Endothelial cell of umbilical vein (primary cell): ENCODE measurements at places on chromosomes 3 and 15. TPM values are rescaled to one million over a fixed set of nuclear protein-coding genes. Genes with fewer than 3 reads are reported as not detected.

CPNE9 gene
- not detected in 2 replicates for total RNA-seq

KLF15 gene
- 1.4 and 3.0 TPM in 2 replicates for total RNA-seq

CCDC39 gene
- total RNA-seq: not detected in 2 replicates

LOXL1 gene
- 5.2 and 9.2 TPM in 2 replicates for total RNA-seq

TBC1D23 gene
- total RNA-seq: 30.0 and 34.8 TPM in 2 replicates

NSUN3 gene
- 10.7 and 11.6 TPM in 2 replicates for total RNA-seq

CCR3 gene
- total RNA-seq: not detected in 2 replicates

FOXL2NB gene
- total RNA-seq: not detected in 2 replicates

CTSH gene
- total RNA-seq: 1.8 and 7.0 TPM in 2 replicates

SAXO2 gene
- total RNA-seq: 0.67 and 5.2 TPM in 2 replicates

EXD1 gene
- not detected in 2 replicates for total RNA-seq

CHRM5 gene
- total RNA-seq: not detected in 2 replicates

FANCD2OS gene
- not detected in 2 replicates for total RNA-seq

TNNC1 gene
- not detected in 2 replicates for total RNA-seq

SOX14 gene
- total RNA-seq: not detected in 2 replicates

RHCG gene
- not detected in 2 replicates for total RNA-seq

PTH1R gene
- total RNA-seq: 0.46 and 0.65 TPM in 2 replicates

SRGAP3 gene
- total RNA-seq: not detected in 2 replicates

NANOGP8 gene
- total RNA-seq: not detected in 2 replicates

ATP8B4 gene
- not detected in 2 replicates for total RNA-seq

FSIP1 gene
- total RNA-seq: 1.1 and 1.2 TPM in 2 replicates

TP63 gene
- total RNA-seq: not detected in 2 replicates

CCDC54 gene
- not detected in 2 replicates for total RNA-seq

MESP2 gene
- 0.42 TPM in 1 of 2 replicates, not detected in the other for total RNA-seq

ZNF80 gene
- not detected in 2 replicates for total RNA-seq

ADAMTS7 gene
- total RNA-seq: 56.4 and 64.7 TPM in 2 replicates

PLAAT1 gene
- 0.58 and 0.75 TPM in 2 replicates for total RNA-seq

NPAP1 gene
- total RNA-seq: not detected in 2 replicates

LRRK1 gene
- 18.4 and 22.1 TPM in 2 replicates for total RNA-seq

ARNT2 gene
- total RNA-seq: 0.18 and 0.20 TPM in 2 replicates

SLC7A14 gene
- 0.02 and 0.07 TPM in 2 replicates for total RNA-seq

STRIT1 gene
- not detected in 2 replicates for total RNA-seq

AGBL1 gene
- not detected in 2 replicates for total RNA-seq

THPO gene
- total RNA-seq: not detected in 2 replicates

NUTM1 gene
- not detected in 2 replicates for total RNA-seq

GALNT15 gene
- total RNA-seq: 1.7 and 5.4 TPM in 2 replicates

POPDC2 gene
- total RNA-seq: 0.66 TPM in 1 of 2 replicates, not detected in the other

SYNPR gene
- not detected in 2 replicates for total RNA-seq

WDR93 gene
- total RNA-seq: not detected in 2 replicates

CACNA2D3 gene
- not detected in 2 replicates for total RNA-seq

ZIC1 gene
- not detected in 2 replicates for total RNA-seq

CCDC80 gene
- 59.3 and 77.2 TPM in 2 replicates for total RNA-seq

PLA2G4E gene
- not detected in 2 replicates for total RNA-seq

PLSCR4 gene
- 81.5 and 91.8 TPM in 2 replicates for total RNA-seq

TTC23 gene
- total RNA-seq: 18.6 and 27.3 TPM in 2 replicates

CADM2 gene
- total RNA-seq: not detected in 2 replicates

CX3CR1 gene
- not detected in 2 replicates for total RNA-seq

ZNF620 gene
- total RNA-seq: 3.6 and 4.0 TPM in 2 replicates

ANKDD1A gene
- total RNA-seq: 2.4 and 2.6 TPM in 2 replicates

SCAANT1 gene
- total RNA-seq: not detected in 2 replicates

CRABP1 gene
- total RNA-seq: not detected in 2 replicates

ARL14 gene
- total RNA-seq: not detected in 2 replicates

DAZL gene
- not detected in 2 replicates for total RNA-seq

SLC22A14 gene
- not detected in 2 replicates for total RNA-seq
